ENCODE measurements at places on chromosomes 2 and 18.

- no peak for DNase-seq
Observed at GRCh38 chr18:58394046-58394445, 234.8 kb downstream of the ALPK2 start.

GRCh38 chr18:25278394-25278793 lies 73.6 kb downstream of the ZNF521 start:
- DNase-seq, result no peak

GRCh38 chr18:1053331-1054315 lies 149.0 kb downstream of the ADCYAP1 start:
- DNase-seq, result no peak

DNA sequence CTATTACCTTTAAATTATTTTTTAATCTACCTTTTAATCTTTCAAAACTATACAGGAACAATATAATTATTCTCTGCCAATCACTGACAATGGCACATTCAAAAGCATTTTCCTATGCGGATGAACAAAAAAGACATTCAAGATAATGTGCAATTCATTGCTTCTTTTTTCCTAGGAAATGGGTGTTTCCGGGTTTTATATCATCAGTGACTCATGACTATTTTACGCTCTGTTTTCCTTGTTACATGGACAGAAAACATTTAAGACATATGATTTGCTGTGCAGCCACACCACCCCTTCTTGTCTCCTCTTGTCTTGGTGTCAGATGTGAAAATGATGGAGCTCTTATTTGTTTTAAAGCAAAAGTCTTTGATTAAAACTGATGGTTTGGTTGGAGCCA lies 184.7 kb upstream of the LINC00305 start:
- no peak for DNase-seq

DNA sequence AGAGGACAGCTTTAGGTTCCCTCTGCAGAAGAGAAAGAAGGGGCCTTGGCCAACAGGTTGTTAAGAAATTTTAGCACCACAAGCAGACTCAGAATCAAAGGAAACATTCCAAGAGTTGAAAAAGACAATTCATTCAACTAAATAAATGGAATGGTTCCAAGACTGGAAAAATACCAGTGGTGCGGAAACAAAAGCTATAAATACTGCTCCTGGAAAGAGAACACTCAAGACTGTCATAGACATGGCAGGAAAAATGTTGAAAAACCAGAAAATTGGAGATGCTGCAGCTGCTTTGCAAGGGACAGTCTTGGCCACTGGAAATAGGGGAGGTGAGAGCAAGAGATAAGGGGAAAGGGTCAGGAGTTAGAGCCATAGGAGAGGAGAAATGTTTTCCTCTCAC lies 312.7 kb upstream of the CYRIA start:
- no peak for DNase-seq

GRCh38 chr2:88250404-88250803 lies 80.3 kb downstream of the THNSL2 start:
- no peak for DNase-seq

GRCh38 chr18:36535202-36535935 lies 237.9 kb downstream of the FHOD3 start:
- no peak for DNase-seq

DNA sequence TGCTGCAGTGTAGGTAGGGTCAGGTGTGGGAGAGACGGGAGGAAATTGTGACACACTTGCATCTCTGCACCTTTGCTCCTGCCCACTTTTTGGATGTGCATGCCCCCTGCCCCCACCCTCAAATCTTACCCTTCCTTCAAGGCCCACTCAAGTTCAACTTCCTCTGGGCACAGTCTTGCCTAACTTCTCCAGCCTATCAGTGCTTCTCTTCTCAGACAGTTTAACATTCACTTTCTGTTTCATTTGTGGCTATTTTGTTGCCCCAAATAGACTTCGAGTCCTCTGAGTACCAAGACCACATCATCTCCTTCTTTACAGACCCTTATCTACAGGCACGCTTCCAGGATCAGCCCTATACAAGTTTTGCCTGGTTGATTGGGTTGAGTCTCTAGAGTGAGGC lies 2.7 kb downstream of the ST8SIA5 start:
- no peak for DNase-seq

GRCh38 chr2:175136334-175137215 lies 31.4 kb downstream of the ATF2 start:
- DNase-seq, result no peak

DNA sequence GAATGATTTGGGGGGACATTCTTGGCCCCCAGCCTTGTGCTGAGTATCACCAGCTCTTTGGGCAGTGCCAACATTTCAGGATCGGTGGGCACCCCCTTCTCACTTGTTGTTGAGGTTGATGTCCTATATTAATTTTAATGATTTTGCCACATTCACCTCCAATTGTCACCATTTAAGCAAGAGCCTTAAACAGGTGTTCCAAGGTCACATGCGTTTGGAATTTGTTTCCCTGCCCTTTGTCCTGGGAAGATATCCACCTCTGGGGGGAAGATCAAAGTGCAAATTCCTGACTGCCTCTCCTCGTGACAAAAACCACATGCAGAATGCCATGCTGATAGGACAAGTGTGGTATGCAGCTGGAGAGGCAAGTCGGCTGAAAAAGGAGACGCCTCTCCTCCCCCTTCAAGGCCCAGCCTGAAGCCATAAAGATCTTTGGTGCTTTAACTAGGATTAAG lies 72.5 kb upstream of the ID2 start:
- no peak for DNase-seq

DNA sequence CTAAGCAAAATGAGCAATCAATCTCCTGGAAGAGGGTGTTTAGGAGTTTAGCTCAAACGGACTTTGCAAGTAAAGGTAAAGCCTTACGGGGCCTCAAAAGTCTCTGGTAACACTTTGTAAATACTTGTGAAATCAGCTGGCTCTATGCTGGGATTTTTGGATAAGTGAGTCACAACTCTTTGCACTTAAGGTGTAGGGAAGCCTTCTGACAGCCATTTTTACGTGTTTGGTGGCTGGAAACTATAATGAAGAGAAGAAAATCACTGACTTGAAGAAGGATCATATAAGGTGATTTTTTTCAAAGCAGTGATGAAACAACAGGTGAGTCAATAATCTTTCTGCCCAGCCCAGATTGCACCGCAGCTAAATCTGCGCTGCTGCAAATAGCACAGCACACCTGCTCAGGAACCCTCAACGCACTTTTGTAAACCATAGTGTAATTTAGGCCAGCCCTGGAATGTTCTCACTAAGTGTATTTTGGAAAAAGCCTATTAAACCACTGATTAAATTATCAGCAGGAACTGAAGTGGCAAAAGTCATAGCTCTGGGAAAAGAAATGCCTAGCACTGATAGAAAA lies 218.8 kb downstream of the AGPS start:
- DNase-seq, result no peak

GRCh38 chr2:168375195-168375798 lies 80.8 kb upstream of the CERS6 start:
- DNase-seq, result no peak

GRCh38 chr18:75407468-75408437 lies 19.8 kb downstream of the SMIM21 start:
- DNase-seq, result no peak

DNA sequence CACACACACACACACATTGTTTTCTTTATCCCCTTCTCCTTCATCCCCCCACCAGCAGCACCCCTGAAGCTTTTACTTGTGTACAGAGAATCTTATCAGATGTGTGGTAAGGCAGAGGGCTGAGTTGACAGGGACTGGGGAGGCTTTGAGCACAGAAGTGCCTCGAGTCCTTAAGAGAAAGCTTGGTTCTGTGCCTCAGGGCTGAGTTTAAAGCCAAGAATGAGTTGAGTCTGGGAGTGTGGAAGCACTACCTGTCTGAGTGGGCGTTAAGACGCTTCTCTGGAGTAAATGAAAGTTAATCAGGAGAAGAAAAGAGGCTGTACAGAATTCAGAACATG lies 2.7 kb downstream of the ID2 start:
- DNase-seq, result no peak

- DNase-seq, result no peak
Observed at GRCh38 chr18:8197499-8197898, 411.7 kb upstream of the RAB12 start.

DNA sequence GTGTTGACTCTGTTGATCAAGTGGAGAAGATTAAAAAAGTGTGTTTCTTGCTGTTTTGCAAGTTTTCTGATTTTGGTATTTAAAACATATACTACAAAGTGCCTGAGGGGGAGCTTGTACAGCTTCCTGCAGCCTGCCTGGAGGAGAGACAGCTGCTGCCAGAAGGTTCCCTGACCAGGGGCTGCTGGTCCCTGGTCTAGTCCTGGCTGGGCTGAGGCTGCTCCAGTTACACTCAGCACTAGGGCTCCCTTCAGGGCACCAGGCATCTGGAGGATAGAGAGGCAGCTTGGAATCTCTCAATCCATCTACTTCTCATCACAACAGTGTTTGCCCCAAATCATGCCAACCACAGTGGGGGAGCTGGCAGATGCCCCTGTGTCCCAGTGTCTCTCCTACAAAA lies 4.8 kb downstream of the MC2R start:
- no peak for DNase-seq

DNA sequence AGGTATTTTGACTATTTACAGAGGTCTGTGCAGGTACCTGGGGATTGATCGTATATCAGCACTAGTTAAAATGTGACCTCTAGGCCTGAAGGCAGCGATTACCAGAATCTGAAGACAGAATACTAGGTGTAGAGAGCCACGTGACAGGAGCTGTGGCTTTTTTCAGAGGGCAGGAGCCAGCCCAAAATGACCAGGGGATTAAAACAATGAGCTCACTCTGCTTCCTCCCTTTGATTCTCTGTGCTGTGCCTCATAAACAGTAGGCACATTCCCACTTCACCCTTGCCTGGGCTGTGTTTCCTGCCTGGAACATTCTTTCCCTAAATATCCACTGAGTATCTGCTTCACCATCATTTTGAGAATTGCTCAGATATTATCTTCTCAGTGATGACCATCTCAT lies 15.2 kb downstream of the ITGAV start:
- no peak for DNase-seq

DNA sequence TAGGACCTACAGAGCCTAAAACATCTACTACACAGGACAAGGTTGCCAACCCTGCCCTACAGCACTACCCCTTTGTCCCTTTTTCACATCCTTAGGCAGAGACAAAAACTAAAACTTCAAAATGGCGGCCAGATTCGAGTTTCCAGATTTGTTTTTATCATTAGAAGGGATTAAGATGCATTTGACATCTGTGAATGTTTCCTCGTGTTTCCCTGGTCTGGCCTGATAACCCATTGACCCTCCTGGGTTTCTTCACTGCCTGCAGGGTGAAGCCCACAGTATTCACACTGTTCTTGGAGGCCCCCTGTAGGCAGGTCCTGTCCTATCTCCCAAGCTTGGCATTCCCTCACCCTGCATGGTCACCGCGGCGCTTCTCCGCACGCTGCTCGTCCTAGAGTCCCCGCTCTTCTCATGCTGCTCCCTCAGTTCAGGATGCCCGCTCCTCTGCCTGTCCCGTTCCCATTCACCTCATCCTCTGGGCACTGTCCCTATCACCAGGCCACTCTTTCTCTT lies 67.6 kb downstream of the TPGS2 start:
- DNase-seq, result no peak

- no peak for DNase-seq
Observed at GRCh38 chr2:105798595-105798994, 53.9 kb downstream of the NCK2 start.

DNA sequence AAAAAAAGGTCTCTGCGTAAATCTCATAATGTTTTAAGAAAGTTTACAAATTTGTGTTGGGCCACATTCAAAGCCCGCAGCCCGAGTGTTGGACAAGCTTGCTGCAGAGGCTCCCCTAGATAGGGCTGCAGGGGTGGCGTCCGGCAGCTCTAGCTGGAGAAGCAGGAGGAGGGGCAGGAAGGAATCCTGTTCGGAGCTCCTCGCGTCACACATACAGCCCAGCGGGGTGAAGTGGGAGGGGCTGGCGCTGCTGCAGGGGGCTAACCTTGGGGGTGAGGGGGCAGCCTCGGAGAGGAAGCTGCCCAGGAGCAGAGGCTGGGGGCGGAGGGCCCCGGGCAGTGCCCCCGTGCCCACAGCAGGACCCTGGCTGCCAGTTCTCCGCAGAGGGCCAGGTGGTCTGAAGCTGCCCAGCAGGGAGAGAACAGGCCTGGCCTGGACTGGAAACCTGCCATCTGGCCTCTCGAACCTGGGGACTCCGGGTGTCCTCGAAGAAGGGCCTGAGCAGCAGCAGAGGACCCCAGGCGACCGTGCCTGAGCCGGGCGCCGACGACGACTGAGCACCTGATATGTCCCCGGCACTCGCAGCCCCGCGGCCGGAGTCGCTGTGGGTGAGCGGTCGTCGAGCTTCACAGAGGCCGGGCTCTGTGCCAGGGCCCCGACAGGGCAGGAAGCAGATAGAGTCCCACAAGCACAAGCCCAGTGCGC lies 2.6 kb upstream of the GPR35 start:
- DNase-seq, result no peak

- DNase-seq, result no peak
Observed at GRCh38 chr2:43486603-43487002, 109.2 kb downstream of the THADA start.

DNA sequence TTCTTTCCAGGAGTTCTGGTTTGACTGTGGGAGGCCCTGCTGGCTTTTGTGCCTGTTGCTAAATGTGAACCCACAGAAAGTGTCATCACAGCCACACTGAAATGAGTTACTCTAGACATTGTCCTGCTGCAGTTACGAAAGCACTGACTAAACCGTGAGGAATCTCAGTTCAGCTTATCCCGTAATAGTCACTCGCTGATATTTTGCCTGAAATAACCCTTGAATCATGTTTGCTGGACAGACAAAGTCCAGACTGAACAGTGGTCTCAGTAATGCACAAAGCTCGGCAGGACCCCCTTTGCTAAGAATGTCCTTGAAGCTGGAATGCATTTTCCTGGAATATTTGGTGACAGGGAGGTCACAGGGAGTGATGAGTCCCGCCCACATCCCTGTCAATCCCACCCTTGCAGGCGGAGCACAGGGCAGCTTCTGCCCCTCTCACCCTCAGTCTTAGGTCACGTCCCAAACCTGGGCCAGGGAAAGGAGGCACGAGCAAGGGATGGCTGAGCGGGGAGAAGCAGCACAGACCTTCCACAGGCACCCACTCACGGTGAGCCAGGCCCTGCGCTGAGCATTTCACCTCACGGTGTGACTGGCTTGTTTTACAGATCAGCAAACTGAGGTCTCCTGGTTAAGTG lies 53.4 kb downstream of the ADI1 start:
- DNase-seq, result no peak

GRCh38 chr2:51105811-51106210 lies 73.9 kb upstream of the NRXN1 start:
- DNase-seq, result no peak

- no peak for DNase-seq
Observed at GRCh38 chr18:79600596-79600995, 79.0 kb upstream of the CTDP1 start.

All from stimulated activated CD8-positive, alpha-beta memory T cell treated with anti-CD3 and anti-CD28 coated beads, Interleukin-15, amount 100 ng/mL, for 4 hours (primary cell).